M059J (cell line): ENCODE measurements at places on chromosomes 16 and 17.
A peak's percentile ranks its signal among the peaks of the same experiment; 100 is the strongest.

DNA sequence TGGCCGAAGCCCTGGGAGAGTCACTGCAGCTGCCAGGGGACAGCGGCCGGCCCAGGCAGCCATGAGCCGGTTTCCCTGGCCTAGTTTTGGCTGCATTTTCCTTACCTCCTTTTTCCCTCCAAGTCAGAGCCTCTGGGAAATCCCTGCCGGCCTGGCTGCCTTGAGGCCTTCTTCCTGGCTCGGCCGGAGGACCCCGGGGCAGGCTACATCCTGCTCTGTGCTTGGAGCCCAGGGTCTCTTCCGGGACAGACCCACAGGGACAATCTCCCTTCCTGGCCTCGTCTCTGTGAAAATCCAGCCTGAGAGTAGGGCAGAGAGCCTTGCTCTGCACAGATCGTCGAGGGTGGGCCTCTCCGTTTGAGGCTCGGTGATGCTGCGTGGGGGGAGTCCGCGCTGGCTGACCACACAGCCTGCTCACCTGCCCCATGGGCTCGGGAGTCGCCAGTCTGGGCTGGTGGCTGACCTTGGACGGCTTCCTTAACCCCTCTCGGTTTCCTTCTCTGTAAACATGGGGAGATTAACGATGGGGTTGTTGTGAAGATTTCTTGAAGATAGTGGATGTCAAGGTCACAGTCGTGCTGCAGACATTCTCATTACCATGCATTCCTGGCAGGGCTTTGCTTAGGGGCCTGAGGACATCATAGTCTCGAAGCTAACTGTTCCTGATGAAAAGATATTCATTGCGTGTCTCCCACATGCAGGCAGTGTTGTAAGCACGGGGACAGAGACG lies 34.8 kb upstream of the CIBAR2 start:
- DNase-seq = peak; percentile 86

DNA sequence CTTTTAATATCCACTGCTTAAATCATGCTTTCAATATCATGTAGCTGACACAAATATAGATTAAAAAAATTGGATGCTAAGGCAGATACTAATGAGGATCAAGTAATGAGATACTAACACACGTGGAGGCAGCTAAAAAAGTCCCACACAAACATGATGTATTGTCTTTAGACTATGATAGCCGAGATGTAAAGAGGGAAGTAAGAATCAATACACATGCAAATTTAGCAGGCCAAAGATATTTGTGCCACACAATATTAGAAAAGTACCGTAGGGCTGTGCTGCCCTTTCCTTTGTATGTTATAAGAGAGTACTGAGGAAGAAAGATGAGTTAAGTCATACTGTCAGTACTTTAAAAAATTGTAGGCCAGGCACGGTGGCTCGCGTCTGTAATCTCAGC lies 51.4 kb upstream of the STAC2 start:
- DNase-seq = no peak

GRCh38 chr17:66535611-66536010 lies 233.2 kb downstream of the PRKCA start:
- DNase-seq = no peak

GRCh38 chr17:6823011-6823442 lies 8.5 kb downstream of the TEKT1 start:
- DNase-seq = peak; percentile 78

GRCh38 chr17:66383333-66383732 lies 80.9 kb downstream of the PRKCA start:
- no peak for DNase-seq

DNA sequence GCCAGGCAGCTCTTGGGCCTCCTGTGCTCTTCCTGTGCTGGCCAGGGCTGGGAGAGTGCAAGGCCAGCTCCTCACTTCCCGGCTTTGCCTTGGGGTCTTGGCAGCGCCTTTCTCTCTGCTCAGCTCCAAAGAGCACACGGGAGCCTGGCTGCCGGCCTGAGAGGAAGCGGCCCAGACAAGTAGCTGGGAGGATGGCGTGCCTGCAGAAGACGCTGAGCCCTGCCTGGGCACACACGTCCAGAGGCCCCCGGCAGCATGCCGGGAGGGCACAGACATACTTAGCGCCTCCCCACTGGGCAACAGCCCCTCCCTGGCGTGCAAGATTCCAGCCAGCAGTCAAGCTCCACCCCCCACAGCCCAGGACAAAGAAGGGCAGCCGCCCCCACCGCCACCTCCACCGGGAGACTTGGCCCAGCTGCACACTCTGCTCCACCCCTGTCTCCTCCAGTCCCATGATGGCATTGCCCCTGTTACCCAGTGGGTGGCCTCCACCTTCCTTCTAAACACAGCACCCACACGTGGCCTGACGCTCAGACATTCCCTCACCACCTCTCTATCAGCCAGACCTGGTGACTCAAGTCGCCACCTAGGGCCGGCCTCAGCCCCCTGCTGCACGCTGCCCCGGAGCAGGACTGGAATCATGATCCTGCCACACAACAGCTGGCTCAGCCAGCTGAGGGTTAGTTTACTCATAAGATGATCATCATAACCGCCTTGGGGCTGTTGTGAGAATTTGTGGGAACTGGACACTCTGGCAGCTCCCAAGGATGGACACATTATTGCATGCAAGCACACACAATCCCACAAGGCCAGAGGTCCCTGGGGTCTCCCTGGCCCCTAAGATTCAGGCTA lies 12.4 kb downstream of the SGCA start:
- peak; percentile 97 for DNase-seq

- DNase-seq = no peak
Observed at GRCh38 chr16:31127182-31127581, 8.3 kb downstream of the PRSS8 start.
